Stimulated activated CD8-positive, alpha-beta memory T cell treated with anti-CD3 and anti-CD28 coated beads, Interleukin-7, amount 100 ng/mL, for 48 hours (primary cell): ENCODE measurements at places on chromosomes 5 and 9.
A peak's percentile ranks its signal among the peaks of the same experiment; 100 is the strongest.

DNA sequence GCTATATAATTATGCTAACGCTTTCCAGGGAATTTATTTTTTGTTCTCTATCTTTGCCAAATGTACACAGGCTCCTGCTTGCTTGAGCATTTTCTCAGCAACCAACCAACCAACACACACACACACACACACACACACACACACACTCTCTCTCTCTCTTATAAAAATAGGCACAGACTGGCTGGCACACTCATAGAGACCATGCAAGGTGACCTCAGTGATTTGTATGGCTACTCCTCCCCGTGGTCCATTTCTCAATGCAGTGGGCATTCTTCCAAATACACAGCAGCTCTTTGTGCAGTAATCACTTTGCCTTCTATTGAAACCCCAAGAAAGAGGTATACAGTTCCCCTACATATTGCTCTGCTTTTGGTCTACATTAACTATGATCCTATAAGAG, 416.0 kb downstream of the MAN2A1 start:
- DNase-seq = no peak

DNA sequence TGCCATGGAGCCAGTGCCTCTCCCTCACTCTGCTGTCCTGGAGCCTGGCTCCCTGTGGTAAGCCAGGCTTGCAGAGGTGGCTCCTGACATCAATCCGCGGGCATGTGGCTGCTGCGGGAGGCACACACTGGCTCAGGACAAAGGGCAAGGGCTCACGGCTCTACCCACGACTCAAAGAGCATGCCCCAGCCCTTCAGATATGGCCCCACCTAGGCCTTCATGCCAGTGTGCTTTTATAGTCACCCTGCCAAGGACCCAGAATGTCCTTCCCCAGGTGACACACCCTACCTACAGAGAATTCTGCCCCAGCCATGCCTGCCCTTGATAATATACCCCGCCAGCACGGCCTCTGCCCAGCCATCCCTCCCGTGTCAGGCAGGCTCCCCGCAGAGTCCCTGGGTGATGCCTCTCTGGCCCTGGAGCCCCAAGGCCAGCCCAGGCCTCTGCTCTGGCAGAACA, 1.6 kb downstream of the MGAT4B start:
- DNase-seq = no peak

DNA sequence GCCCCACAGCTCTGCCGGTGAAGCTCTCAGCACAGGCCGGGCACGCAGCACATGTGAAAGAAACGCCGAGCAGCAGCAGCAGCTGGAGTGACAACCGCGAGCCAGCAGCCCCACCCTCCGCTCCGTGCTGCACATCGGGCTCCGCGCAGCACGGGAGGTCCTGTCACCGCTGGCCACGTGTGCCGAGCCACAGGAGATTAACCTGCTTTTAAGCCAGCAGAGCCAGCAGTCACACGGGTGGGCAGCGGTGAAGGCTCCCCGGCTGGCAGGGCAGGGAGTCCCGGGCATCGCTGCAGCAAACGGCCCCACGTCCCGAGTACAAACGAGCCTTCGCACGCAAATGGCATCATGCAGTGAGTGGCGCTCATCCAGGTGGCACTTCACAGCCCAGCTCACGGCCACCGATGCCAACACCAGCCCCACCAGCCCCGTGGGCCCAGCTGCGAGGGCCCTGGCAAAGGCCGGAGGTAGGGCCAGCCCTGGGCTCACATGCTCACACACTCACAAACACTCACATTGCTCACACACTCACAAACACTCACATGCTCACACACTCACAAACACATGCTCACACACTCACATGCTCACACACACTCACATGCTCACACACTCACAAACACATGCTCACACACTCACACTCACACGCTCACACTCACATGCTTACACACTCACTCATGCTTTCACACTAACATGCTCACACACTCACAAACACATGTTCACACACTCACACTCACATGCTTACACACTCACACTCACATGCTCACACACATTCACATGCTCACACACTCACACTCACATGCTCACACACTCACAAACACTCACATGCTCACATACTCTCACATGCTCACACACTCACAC, 11.1 kb downstream of the CCDC187 start:
- no peak for DNase-seq

DNA sequence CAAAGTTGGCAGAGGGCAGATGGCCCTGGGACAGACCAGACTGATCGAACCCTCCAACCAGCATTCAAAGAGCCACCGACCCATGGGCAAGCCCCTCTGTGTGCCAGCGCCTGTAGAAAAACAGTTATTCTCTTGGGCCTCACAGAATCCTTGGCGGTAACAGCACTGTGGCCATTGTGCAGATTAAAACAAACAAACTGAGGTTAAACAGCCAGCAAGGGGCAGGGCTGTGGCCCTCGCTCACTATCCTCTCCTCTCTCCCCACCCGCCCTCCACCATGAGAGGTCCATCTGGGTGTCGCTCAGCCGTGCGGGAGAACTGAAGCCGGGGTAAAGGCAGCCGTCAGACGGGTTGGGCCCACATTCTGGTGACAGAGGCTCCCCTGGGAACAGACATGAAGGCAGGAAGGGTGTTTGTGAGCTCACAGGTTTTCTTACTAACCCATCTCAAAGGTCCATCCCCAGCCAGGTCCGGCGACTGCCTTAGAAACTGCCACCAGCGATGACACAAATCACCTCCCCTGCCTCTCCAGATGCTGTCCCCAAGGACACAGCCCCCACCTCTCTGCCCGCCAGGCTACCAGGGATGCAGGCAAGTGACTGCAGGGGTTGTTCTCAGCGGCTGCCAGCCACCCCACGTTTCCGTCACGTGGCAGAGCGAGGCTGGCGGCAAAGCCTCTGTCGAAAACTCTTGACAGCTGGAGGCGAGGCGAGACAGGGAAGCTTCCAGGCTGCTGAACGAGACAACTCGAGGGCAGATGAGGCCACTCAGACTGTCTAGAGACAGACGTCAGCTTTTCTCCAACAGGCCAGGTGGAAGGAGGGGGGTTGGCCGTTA, 75.8 kb upstream of the SARDH start:
- DNase-seq = no peak

GRCh38 chr5:80487829-80488721, at the start of gene FAM151B:
Gene FAM151B, plus strand, starts transcription at chr5:80488100. Its CDS starts 24 bp downstream, at chr5:80488124.
- DNase-seq = peak; percentile 58

GRCh38 chr9:72575666-72576065, 54.3 kb downstream of the TMC1 start:
- DNase-seq = no peak

GRCh38 chr5:437281-437771, 5.7 kb upstream of the EXOC3 start:
- DNase-seq = no peak

GRCh38 chr9:131478421-131478868, 24.3 kb upstream of the POMT1 start:
- DNase-seq = peak; percentile 38

GRCh38 chr9:113625486-113625885, 162.0 kb downstream of the RGS3 start:
- DNase-seq = no peak

DNA sequence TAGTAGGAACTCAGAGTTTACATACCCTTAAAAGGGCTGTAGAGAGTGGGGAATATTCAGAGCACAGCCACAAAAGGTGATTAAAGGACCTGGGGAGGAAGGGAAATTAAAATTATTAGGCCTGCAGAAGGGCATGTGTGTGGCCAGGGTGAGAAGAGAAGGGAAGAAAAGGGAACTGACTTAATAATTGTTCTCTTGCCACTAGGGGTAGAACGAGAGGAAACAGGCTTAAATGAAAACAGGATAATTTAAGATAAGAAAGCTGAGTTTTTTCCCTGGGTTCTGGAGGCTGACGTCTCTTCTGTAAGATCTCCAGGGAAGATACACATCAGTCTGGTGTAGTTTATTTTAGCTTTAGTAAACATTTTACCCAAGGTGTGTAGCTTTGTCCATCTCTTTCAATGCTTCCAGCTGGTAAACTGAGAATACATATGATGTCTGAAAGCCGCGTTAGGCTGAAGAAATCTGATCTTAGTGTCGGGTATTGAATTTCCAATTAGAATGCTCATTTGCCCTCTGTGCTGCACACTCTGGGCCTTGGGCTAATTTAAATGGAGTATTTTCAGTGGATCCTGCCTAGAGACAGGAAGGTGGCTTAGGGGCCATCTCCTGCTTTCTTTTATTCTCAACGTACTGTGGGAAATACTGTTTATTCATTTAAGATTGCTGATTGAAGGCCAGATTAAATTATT, 416.8 kb downstream of the TMEM38B start:
- no peak for DNase-seq

DNA sequence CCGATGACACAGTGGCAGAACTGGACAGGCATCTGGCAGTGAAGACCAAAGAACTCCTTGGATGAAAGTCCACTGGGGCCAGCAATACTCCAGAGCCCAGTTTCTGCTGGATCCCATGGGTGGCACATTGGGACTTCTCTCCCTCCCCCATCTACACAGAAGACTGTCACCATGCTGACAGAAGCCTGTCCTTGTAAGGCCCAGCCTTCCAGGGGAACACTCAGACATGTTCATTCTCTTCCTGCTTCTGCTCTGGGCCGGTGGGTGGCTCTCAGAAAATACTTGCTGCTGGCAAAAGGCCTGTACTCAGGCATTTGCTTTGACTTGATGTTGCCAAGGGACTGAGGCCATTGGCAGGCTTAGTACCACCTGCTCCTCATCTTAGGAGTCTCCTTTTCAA, 48.3 kb upstream of the PTGS1 start:
- no peak for DNase-seq

DNA sequence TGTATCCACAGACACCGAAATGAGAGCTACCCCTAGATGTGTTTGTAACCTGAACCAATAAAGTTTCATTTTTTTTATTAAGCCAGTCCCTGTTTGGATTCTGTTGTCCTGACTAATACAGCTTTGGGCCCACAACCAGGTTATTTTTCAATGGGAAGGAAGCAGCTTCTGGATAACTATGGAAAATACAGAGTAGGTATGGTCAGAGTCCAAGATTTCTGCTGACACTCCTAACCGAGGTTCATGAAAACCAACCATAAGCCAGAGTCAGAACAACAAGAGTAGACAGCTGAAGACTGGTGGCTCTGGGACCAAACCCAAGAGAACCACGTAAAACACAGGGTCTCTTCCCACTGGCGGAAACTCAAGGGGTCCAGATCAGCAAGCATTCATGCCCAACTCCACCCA, 10.8 kb downstream of the KLF9 start:
- DNase-seq = no peak

DNA sequence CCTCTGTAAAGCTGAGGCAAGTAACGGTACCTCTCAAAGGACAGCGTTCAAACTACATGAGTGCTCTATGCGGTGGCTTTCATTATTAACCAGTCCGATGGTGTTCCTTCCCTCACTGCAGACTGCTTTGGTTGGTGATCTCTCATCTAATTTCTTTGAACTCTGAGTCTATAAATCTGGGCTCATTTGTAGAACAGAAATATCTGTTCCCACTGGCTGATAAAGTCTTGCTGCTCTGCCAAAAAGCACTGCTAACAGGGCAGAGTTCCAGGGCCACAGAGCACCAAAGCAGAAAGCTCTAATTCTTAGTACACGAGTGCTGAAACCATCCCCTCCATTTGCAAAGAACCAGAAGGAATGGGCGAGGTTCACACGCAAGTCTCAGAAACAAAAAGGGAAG, 81.9 kb downstream of the MED27 start:
- DNase-seq = no peak

DNA sequence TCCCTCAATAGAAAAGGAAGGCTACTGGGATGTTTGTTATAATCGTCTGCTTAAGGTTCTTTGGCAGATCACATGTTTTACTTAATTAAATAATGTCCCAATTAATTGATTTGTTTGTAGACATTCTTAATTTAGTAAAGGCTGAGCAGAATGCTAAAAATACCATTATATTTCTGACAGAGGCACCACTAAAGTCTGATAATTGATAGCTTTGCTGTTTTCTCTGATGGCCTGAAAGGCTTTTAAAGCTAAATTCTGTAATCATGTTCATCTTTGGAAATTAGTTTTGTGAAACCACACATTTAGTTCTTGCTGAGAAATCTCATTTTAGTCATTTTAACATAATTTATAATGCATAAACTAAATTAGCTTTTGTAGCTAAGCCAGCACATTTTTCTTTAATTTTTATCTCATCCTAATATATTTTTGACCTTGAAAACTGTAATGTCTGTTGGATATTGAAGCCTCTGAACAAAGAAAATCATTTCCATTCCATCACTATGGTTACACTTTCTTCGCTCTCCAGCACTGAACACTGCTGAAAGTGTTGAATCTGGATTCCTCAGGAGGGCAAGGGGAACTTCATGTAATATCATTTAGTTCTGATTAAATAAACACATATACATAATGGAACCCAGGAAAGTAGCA, 329.4 kb downstream of the ELAVL2 start:
- no peak for DNase-seq

- no peak for DNase-seq
Measured at GRCh38 chr9:134892820-134893420, 12.3 kb downstream of the FCN2 start.

DNA sequence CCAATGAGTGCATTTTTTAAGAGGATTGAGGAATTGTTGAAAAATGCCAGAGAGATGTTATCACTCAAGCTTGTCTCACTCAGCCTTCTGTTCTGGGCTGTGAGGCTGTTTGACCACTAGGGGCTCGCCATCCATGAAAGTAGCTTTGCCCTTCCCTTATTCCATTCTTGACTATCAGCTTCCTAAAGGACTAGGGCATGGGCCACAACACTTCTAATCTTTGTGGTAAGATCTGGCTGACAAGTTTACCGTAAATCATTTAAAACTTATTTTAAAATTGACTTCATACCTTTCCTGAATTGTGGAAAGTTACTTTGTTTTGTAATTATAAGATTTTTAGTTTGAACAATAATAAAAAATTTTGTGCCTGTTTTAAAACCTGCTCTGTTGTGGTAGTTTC, 49.5 kb downstream of the TJP2 start:
- DNase-seq = no peak

DNA sequence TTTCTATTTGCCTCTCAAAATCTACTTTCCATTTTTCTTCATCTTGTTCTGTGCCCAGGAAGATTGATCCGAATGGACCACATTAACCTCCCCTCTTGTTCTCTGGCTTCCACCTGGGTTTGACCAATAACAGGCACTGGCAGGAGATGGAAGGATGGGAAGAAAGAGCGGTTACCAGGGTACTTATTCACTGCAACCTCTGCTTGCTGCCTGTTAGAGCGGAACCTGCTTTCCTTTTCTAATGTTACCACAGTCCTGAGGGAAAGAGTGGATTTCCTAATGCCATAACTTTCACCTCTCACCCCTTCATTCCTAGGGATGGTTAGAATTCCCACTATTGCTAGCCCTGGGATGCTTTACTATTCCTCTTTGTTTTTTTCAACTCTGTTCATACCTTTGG, 262.1 kb downstream of the RFX3 start:
- DNase-seq = no peak

DNA sequence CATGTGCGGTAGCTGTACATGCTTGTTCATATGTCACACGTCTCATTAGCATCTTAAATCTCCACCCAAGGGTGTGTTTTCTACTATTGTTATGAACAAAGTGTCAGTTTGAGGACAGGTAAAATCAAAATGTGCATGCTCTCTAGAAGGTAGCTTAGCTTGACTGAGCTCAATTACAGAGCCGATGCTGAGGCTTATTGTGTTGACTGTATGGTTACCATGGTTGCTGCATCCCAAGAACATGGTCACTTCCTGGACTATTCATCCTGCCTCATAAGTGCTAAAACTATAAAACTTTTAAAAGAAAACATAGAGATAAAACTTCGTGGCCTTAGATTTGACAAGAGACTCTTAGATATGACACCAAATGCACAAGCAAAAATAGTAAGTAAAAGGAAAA, 426.1 kb upstream of the CTNND2 start:
- no peak for DNase-seq
